A549 treated with ZK216348 at 1 μM for 4 hours (cell line): ENCODE measurements at places on chromosomes 7 and 10. TPM values are rescaled to one million over a fixed set of nuclear protein-coding genes. Genes with fewer than 3 reads are reported as not detected.

TFPI2 gene
- 200 to 249 TPM (median 224 TPM) in 5 replicates for total RNA-seq

NFE2L3 gene
- total RNA-seq: 6.6 to 12.5 TPM (median 8.4 TPM) in 5 replicates

FAM25C gene
- 1.5 to 4.0 TPM (median 2.4 TPM) in 3 of 5 replicates, not detected in the others for total RNA-seq

COL1A2 gene
- not detected in 5 replicates for total RNA-seq

VWDE gene
- 0.29 to 1.3 TPM (median 0.47 TPM) in 5 replicates for total RNA-seq

NRG3 gene
- not detected in 5 replicates for total RNA-seq

TEX36 gene
- total RNA-seq: not detected in 5 replicates

IDI2 gene
- total RNA-seq: not detected in 5 replicates

DDC gene
- total RNA-seq: 0.67 to 1.4 TPM (median 1.2 TPM) in 5 replicates

ABCF2 gene
- 49.7 to 70.8 TPM (median 65.5 TPM) in 5 replicates for total RNA-seq

FOXP2 gene
- total RNA-seq: not detected in 5 replicates

UBE2D4 gene
- total RNA-seq: 7.9 to 11.6 TPM (median 11.4 TPM) in 5 replicates

UNCX gene
- total RNA-seq: 0.21 TPM in 1 of 5 replicates, not detected in the others

SLIT1 gene
- total RNA-seq: 0.05 to 0.23 TPM (median 0.06 TPM) in 4 of 5 replicates, not detected in the other

ZNF853 gene
- total RNA-seq: 1.8 to 3.4 TPM (median 2.8 TPM) in 5 replicates

CDK14 gene
- 0.05 to 0.56 TPM (median 0.06 TPM) in 5 replicates for total RNA-seq

PHKG1 gene
- total RNA-seq: 0.12 to 0.68 TPM (median 0.52 TPM) in 5 replicates

IGFBP3 gene
- total RNA-seq: 118 to 250 TPM (median 181 TPM) in 5 replicates

SAMD9L gene
- 0.37 to 1.1 TPM (median 0.64 TPM) in 5 replicates for total RNA-seq

HELLS gene
- total RNA-seq: 20.9 to 30.5 TPM (median 29.2 TPM) in 5 replicates

CYP2C18 gene
- 0.11 to 0.12 TPM in 2 of 5 replicates, not detected in the others for total RNA-seq

FAM171A1 gene
- total RNA-seq: 21.7 to 25.6 TPM (median 23.9 TPM) in 5 replicates

CTAGE4 gene
- total RNA-seq: not detected in 5 replicates

ANKRD22 gene
- 0.28 to 0.69 TPM (median 0.31 TPM) in 5 replicates for total RNA-seq
